ENCODE measurements at places on chromosomes 7 and 10. TPM values are rescaled to one million over a fixed set of nuclear protein-coding genes. Genes with fewer than 3 reads are reported as not detected.
A peak's percentile ranks its signal among the peaks of the same experiment; 100 is the strongest.

The HABP2 gene
- not detected for total RNA-seq

The TMEM139 gene
- total RNA-seq, result not detected

The CPA2 gene
- not detected for total RNA-seq

GRCh38 chr7:162632-163297, 29.6 kb upstream of the FAM20C start:
- peaks cover 4% of the 10 kb centered on the region for H3K4me1 ChIP-seq
- H3K27ac ChIP-seq, result no peak overlapping the region
- H3K4me3 ChIP-seq, result no peak overlapping the region
- H3K36me3 ChIP-seq, result no peaks in the 10 kb centered on the region
- H3K27me3 ChIP-seq, result peaks cover 11% of the 10 kb centered on the region
- no peak for DNase-seq

GRCh38 chr7:107501593-107501992, 31.7 kb downstream of the GPR22 start:
- peaks cover 16% of the 10 kb centered on the region for H3K4me1 ChIP-seq
- no peak overlapping the region for H3K27ac ChIP-seq
- H3K4me3 ChIP-seq, result no peak overlapping the region
- no peaks in the 10 kb centered on the region for H3K27me3 ChIP-seq

- no peaks in the 10 kb centered on the region for H3K27me3 ChIP-seq
- H3K36me3 ChIP-seq, result no peaks in the 10 kb centered on the region
- no peak overlapping the region for H3K27ac ChIP-seq
- no peak overlapping the region for H3K4me3 ChIP-seq
- H3K4me1 ChIP-seq, result peaks cover 28% of the 10 kb centered on the region
- no peak for DNase-seq
Measured at GRCh38 chr7:90629297-90629918, 33.3 kb downstream of the CDK14 start.

GRCh38 chr10:18100669-18101068, 39.6 kb upstream of the CACNB2 start:
- peaks cover 10% of the 10 kb centered on the region for H3K27me3 ChIP-seq
- no peak overlapping the region for H3K27ac ChIP-seq
- H3K36me3 ChIP-seq, result no peaks in the 10 kb centered on the region
- H3K4me1 ChIP-seq, result no peaks in the 10 kb centered on the region

GRCh38 chr10:13079776-13080050, 20.2 kb upstream of the OPTN start:
- no peaks in the 10 kb centered on the region for H3K27me3 ChIP-seq
- H3K27ac ChIP-seq, result peak overlapping the region; percentile 97
- peaks cover 10% of the 10 kb centered on the region for H3K36me3 ChIP-seq
- peak overlapping the region; percentile 51 for H3K4me3 ChIP-seq
- no peak for DNase-seq

GRCh38 chr10:74863551-74863950, 37.2 kb downstream of the KAT6B start:
- no peak for DNase-seq
- no peaks in the 10 kb centered on the region for H3K4me1 ChIP-seq
- H3K36me3 ChIP-seq, result no peaks in the 10 kb centered on the region
- H3K27ac ChIP-seq, result no peak overlapping the region
- no peak overlapping the region for H3K4me3 ChIP-seq

DNA sequence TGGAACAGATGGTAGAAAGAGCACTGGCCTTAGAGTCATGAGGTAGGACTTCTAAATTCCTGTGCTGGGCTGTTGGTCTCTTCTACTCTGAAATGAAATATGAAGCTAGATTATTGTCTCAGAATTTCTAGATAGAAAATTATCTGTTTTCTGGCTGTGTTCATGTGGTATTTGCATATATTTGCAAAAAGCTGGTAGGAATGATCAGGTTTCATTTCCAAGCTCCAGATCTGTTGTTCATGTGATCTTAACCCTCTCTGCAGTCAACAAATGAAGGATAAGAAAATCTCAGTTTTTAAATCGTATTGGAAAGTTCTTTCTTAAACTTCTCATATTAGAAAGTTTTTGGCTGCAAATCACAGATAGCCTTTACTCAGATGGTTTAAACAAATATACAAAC, 248.3 kb downstream of the CDK14 start:
- no peaks in the 10 kb centered on the region for H3K27me3 ChIP-seq
- H3K4me1 ChIP-seq, result peaks cover 41% of the 10 kb centered on the region
- no peak overlapping the region for H3K27ac ChIP-seq
- H3K36me3 ChIP-seq, result peaks cover 1% of the 10 kb centered on the region
- no peak overlapping the region for H3K4me3 ChIP-seq
